ENCODE measurements at places on chromosomes 16 and 17. TPM values are rescaled to one million over a fixed set of nuclear protein-coding genes. Genes with fewer than 3 reads are reported as not detected.

Gene SAMD14
- total RNA-seq = 0.50 TPM

DNA sequence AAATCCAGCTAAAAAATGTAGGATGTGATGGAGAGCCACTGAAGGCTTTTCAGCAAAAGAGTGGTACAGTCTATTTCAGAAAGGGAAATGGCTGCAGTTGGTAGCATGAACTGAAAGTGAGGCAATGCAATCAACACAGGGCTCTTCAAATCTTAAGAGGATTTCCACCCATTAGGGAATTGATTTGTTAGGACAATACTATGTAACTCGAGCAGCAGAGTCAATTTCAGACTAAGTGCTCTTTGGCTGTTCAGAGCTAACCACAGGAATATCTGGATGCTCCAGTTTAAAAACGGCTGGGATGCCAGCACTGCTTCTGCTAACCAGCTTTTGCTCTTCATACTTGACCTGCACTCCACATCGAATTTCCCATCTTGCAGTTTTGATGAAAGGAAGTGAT, 24.6 kb downstream of the CACNG1 start:
- DNase-seq = no peak

- no peak for DNase-seq
Measured at GRCh38 chr17:1270210-1271029, at the start of gene BHLHA9. Gene BHLHA9, plus strand, starts transcription at chr17:1270444. Its CDS starts 120 bp downstream, at chr17:1270564.

GRCh38 chr16:11431915-11432465, 86.7 kb downstream of the RMI2 start:
- peak; percentile 5 for DNase-seq

GRCh38 chr17:206941-207560, 25.6 kb upstream of the DOC2B start:
- no peak for DNase-seq

GRCh38 chr16:80277182-80277581, 263.6 kb upstream of the DYNLRB2 start:
- DNase-seq = no peak

Data from HT1080 (cell line).